ENCODE measurements at places on chromosomes 6 and 20. TPM values are rescaled to one million over a fixed set of nuclear protein-coding genes. Genes with fewer than 3 reads are reported as not detected.

GRCh38 chr20:2088891-2089290, 12.7 kb upstream of the STK35 start:
- DNase-seq: no peak

EFCAB8 gene
- total RNA-seq: 1.2 TPM

- DNase-seq: no peak
Observed at GRCh38 chr6:5786321-5786968, 220.3 kb downstream of the NRN1 start.

PANK2 gene
- total RNA-seq: 67.0 TPM

GHRH gene
- total RNA-seq: not detected

BYSL gene
- total RNA-seq: 3.6 TPM

DNA sequence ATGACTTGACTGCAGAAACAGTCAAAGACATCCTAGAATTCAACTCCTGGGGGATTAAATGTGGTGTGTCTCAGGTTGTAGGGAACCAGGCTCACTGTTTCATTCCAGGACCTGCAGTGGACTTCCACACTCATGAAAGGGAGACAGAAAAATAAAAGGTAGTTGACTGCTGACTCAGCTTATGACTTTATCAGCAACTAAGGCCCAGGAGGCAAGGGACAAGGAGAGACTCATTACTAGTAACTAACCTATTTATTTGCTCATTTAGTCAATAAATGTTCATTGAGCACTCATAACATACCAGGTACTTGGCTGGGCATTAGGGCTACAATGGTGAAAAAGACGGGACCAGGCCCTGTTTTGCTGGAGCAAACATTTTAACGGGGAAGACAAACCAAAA, 2.9 kb downstream of the ZSCAN31 start:
- DNase-seq: no peak

- DNase-seq: no peak
Observed at GRCh38 chr20:45410887-45411286, 2.8 kb downstream of the DBNDD2 start.

C6orf15 gene
- total RNA-seq: not detected

GRCh38 chr20:59772373-59772705, 161.1 kb downstream of the SYCP2 start:
- no peak for DNase-seq

- DNase-seq: no peak
Observed at GRCh38 chr6:130943738-130944137, 116.5 kb downstream of the SMLR1 start.

GRCh38 chr20:58097429-58097828, 131.0 kb downstream of the ANKRD60 start:
- DNase-seq: no peak

CD109 gene
- 0.68 TPM for total RNA-seq

RIMS1 gene
- total RNA-seq: not detected

DNA sequence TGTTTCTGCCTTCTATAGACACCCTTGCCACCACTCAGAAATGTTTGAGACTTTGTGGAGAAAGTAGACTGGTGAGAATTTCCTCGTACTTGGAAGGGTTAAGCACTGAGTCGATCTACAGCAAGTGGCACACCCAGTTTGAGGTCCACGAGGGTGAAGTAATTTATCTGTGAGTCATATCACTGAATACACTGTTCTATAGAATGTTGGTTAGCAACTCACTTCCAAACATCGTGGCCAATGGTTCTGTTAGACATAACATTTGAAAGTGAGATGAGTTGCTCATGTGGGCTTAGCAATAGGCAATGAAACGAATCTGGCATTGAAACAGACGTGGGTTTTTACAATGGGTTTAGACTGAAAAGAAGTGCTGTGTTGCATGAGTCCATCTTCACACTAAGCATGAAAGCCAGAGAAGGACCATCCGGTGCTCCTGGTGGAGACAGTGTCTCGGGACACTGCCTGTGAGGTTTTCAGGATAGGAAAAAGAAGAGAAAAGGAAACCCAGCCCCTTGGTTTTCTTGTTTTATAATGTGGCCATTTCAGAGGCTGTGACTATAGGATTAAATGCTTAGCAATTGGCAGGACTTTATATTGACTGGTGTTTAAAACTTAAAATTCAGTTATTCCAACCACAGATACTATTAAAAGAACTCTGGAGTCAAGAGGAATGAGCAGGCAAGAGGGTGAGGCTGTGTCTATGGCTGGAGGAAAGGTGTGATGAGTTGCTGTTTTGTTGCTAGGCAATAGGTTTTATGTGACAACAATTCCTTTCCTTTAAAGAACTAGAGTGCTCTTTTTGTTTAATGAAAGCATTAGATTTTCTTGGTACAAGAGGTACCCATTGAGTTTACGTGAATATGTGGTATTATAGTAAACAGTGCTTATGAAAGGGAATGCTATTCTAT, 31.0 kb upstream of the EZR start:
- DNase-seq: peak; percentile 40

PACRG gene
- total RNA-seq: 3.0 TPM

DNA sequence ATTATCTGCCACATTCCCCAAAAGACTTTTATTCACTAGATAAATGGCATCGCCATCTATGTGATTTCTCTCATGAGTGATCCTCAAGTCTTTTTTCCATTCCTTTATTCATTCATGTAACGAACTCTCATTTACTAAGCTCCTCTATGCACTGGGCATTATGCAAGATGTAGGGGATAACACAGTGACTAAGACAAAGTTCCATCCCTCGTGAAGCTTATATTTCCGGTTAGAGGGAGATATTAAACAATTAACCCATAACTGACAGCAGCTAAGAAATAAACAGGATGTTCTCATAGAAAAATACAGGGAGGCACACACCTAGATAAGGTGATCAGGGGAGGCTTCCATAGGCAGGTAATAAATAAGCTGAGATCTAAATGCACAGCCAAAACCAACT, 17.2 kb upstream of the PREX1 start:
- no peak for DNase-seq

SASH1 gene
- total RNA-seq: 0.69 TPM

TPD52L1 gene
- total RNA-seq: 0.20 TPM

TMEM151B gene
- not detected for total RNA-seq

GRCh38 chr6:15987569-15987968, 141.3 kb upstream of the MYLIP start:
- DNase-seq: no peak

DNA sequence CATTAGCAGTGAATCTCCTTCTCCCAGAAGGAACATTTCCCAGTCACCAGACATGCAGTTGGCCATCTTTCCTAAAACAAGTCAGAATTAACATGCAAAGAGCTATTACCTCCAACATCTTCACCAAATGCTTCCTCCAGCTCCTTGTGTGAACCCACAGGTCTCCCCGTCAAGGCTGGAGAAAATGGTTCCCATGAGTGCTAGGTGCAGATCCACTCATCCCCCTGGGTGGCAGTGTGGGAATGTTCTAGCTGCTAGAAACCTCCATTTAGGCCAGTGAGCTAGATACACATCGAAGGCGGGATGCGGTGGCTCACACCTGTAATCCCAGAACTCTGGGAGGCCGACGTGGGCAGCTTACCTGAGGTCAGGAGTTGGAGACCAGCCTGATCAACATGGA, 603.9 kb upstream of the SLC35B3 start:
- DNase-seq: no peak

KHDC1 gene
- total RNA-seq: 1.1 TPM

GRCh38 chr6:25176466-25176865, 102.7 kb upstream of the CARMIL1 start:
- no peak for DNase-seq

- no peak for DNase-seq
Observed at GRCh38 chr6:20409427-20409971, 7.8 kb downstream of the E2F3 start.

GRCh38 chr20:46743088-46743487, 33.6 kb downstream of the SLC2A10 start:
- no peak for DNase-seq

GRCh38 chr20:62186887-62187866, 4.3 kb downstream of the MTG2 start:
- no peak for DNase-seq

FAM83C gene
- total RNA-seq: not detected

ZNF165 gene
- 0.79 TPM for total RNA-seq

DNA sequence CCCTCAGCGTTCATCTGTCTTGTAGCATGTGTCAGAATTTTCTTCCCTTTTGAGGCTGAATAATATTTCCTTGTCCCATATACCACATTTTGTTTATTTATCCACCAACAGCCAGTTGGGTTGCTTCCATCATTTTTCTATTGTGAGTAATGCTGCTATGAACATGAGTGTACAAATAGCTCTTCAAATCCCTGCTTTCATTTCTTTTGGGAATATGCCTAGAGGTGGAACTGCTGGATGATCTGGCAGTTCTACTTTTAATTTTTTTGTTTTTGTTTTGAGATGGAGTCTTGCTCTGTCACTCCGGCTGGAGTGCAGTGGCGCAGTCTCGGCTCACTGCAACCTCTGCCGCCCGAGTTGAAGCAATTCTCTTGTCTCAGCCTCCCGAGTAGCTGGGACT, 64.7 kb downstream of the SASH1 start:
- DNase-seq: no peak

DNA sequence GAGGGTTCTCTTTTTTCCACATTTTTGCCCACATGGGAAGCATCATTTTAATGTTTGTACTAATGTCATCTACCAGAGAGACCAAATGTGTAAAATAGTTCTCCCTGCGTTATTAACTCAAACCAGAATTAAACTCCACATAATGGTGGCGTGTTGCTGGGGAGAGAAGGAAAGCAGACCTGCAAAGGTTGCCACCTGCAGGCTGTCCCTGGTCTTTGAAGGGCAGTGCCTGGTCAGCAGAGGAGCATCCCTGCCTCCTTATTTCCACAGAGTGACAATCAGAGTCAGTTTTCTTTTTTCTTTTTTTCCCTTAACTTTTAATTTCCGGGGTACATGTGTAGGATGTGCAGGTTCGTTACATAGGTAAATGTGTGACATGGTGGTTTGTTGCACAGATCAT, 214.5 kb downstream of the TBX18 start:
- no peak for DNase-seq

- no peak for DNase-seq
Observed at GRCh38 chr6:37320646-37321045, 33.1 kb upstream of the RNF8 start.

PPIL6 gene
- 1.5 TPM for total RNA-seq

DYNLT2 gene
- 1.9 TPM for total RNA-seq

CEP250 gene
- 67.4 TPM for total RNA-seq

DNA sequence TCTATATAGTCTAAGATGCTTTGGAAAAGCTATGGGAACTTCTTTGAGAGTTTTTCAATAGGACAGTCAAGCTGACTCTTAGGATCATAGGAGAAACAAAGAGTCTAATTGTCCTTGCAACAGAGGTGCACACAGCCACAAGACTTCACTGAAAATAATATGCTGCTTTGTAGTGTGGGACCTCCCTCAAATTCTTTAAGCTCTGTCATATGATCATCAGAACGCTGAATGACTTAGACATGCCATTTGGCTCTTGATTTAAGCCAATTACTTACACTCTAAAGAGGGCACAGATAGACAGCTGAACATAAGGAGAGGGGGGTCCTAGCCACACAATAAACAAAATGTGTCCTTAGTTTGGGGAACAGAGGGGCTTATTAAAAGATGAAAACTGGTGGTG, 818.7 kb upstream of the GJE1 start:
- no peak for DNase-seq

DNA sequence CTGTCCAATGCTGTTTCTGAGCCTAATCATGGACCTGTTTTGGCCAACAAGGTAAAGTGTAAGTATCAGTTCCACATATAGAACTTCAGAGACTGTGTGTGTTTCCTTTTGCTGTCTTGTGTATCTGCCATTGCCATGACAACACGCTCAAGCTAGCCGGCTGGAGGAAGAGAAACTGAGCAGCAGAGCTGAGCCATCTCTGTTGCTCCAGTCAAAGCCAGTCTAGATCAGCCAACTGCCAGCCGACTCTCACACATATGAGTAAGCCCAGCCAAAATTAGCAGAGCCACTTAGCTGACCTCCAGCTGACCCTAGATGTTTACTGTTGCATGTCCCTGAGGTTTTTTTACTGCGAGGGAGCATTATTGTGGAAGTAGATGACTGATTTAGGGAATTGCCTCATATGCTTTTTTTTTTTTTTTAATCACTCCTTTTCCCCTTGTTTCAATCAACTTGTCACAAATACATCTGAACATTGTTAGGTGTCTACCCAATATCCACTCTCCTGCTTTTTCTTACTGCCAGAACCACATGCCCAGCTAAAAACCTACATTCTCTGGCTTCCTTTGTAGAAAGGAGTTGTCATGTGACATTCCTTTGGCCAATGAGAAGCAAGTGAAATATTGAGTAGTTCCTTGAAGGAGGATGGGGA, 304.3 kb upstream of the SUPT3H start:
- no peak for DNase-seq

GRCh38 chr20:37958856-37959520, 56.1 kb downstream of the VSTM2L start:
- DNase-seq: no peak

C20orf202 gene
- 0.37 TPM for total RNA-seq

DNA sequence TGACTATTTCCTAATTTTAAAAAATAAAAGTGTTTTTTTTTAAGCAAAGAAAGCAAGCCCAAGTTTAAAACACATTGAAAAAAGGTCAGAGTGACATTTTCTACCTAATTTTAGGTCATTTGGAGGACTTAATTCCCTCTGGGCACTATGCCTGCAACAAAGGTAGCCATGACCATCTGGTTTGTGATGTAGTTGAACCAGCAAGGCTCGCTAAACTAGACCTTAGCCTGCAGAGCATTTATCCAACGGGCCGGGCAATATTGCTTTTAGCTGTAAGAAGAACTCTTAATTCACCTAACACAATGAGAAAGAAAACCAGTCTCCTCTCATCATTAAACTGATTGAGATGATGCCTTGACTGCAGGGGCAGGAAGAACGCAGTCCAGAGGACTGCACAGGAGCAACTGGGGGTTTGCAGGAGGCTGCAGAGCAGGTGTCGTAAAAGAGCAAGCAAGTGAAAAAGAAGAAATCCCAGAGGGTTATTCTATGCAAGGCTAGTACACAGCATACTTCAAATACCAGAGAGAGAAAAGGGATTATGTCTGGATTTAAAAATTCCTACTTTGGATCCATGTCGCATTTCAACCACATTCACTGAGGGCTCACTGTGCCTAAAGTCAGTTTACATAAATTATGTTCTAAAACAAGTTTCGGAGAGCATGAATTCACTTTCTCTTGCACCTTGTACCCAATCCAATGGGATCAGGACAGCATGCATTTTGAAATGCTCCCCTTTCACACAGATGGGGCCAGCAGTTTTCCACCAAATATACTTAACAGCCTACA, 12.8 kb downstream of the TRAF3IP2 start:
- DNase-seq: no peak

SLC22A23 gene
- 8.0 TPM for total RNA-seq

ZSCAN23 gene
- 3.5 TPM for total RNA-seq

AIG1 gene
- 7.6 TPM for total RNA-seq

L3MBTL3 gene
- total RNA-seq: 25.8 TPM

GRCh38 chr6:130681028-130681427, 146.2 kb upstream of the SMLR1 start:
- no peak for DNase-seq

GRCh38 chr20:46558511-46558959, 8.1 kb upstream of the OCSTAMP start:
- DNase-seq: no peak

- DNase-seq: no peak
Observed at GRCh38 chr6:134544737-134545136, 226.8 kb upstream of the SGK1 start.

GRCh38 chr6:119284861-119285521, 64.6 kb downstream of the MAN1A1 start:
- peak; percentile 2 for DNase-seq

- no peak for DNase-seq
Observed at GRCh38 chr6:119960456-119960855, 610.9 kb upstream of the MAN1A1 start.

GRCh38 chr6:35343092-35343834, 905 bp downstream of the PPARD start:
- DNase-seq: no peak

FOXS1 gene
- total RNA-seq: not detected

Measured in T-cell (primary cell).